ENCODE measurements at places on chromosomes 16 and 17. TPM values are rescaled to one million over a fixed set of nuclear protein-coding genes. Genes with fewer than 3 reads are reported as not detected.

DNA sequence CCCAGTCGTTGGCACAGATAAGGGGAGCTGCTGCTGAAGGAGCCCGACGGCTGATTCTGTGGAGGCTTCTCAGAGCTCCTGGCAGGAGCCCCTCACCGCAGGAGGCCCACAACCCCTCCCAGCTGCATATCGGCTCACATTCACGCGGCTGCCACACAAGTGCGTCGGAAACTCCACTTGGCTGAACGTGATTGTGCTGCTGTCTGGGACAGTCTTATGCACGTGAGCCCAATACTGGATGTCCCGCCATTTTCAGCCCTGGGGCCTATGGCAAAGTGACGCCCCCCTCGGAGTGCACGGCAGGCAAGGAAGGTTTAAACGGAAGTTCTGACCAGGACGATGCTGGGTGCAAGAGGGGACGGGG is 8.7 kb upstream of the PITPNA start:
- DNase-seq: no peak

- DNase-seq: no peak
Observed at GRCh38 chr17:72525225-72526015, 404.6 kb downstream of the SOX9 start.

DNA sequence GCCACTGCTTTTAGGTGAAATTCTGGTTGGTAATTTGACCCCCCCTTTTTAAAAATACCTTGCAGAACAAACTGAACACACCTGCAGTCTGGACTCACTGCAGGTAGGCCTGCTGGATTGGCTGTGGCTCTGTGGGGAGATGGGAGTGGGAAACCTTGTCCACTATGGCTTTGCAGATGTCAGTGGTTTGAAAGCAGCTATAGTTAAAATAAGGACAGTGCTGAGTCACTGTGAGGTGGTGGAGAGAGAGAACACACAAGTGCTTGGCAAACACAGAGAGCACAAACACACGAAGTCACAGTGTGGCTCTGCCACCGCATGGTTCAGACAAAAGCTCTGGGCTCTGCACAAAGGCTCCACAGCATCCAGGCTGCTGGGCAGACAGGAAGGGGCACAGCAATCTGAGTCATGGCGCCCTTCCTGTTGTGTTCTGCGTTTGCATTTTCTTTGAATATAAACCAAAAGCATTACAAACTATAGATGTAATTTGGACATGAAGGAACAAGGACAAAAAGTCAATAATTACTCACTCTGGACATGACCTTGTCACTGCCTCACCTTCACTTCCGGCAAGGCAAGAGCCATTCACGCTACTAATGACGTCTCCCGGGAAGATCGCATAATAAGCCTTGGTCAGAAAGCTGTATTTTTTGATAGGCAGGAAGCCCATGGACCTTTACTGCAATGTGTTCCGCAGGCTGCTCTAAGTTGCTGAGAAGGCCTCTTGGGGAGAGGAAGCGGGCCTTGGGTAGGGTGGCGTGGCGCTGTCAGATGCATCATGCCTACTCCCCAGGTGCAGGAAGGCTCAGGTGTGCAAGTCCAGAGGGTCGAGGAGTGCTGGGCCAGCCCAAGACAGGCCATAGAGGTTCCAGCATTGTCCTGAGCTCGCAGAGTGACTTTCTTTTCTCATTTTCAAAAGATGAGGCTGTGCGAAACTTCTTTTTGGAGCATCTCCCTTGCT is 60.1 kb upstream of the MED9 start:
- no peak for DNase-seq

- DNase-seq: no peak
Observed at GRCh38 chr16:74465851-74466685, 44.8 kb upstream of the CLEC18B start.

DNA sequence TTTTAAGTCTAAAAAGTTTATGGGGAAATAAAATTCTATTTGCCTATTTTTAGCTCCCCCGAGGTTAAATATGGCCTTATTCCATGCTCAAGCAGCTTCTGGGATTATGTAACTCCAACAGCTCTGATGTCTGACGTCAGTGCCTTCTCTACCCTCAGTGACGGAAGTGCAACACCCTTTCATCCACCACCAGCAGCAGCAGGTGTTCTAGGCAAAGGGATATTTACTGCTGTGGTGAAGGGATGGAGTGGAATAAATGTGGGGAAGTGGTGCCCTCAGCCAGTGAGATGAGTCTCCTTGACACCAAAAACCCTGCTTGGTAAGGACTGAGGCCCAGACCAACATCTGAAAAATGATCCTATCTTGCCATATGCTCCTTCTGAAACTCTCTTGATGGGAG is 247.4 kb downstream of the SHISA9 start:
- DNase-seq: no peak

DNA sequence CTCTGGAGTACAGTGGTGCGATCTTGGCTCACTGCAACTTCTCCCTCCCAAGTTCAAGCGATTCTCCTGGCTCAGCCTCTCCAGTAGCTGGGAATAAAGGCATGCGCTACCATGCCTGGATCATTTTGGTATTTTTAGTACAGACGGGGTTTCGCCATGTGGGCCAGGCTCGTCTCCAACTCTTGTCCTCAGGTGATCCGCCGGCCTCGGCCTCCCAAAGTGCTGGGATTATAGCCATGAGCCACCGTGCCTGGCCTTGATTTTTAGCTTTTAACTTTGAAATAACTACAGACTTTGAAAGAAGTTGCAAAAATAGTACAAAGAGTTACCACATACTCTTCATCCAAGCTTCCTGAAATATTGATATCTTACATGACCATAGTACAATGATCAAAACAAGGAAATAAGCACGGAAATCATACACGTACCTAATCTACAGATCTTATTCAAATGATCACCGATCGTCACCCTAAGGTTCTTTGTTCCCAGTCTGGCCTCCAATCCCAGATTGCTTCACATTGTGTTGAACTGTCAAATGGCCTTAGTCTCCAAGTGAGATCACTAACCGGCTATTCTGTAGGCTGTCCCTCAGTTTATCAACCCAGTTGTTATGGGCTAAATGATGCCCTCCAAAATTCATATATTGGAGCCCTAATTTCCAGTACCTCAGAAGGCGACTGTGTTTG is 18.4 kb downstream of the NPIPA1 start:
- DNase-seq: no peak

- DNase-seq: no peak
Observed at GRCh38 chr16:24686678-24687077, 42.8 kb upstream of the TNRC6A start.

DNA sequence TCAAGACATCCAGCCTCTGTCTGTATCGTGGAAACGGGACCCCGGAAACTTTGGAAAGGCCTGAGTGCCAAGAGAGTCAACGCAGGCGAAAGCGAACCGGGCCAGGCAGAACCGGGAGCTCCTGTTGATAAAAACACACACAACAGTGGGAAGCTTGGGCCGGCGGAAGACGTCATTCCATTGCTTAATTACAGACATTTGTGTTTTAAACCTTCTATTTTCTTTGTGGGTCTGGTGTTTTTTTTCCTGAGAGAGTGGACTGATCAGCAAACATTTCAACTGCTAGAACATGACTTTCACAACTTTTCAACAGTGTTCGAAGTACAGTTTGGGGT is 878 bp upstream of the RNF157 start:
- no peak for DNase-seq

DNA sequence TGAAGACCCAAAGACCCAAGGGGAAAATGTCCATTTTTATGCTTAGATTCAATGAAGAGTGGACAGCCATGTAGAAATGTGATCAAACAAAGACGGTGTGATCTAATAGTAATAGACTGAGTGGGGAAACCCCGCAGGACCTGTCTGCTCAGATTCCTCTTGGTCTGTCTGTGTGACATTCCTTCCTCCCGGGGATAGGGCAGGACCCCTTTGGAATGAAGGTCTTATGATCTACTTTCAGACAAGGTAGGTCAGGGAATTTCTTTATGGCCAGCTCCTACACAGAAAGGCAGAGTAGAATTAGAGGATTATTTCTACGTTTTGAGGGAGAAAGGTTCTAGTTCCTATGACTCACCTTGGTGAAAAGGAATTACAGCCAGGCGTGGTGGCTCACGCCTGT is 267.6 kb downstream of the STX8 start:
- no peak for DNase-seq

DNA sequence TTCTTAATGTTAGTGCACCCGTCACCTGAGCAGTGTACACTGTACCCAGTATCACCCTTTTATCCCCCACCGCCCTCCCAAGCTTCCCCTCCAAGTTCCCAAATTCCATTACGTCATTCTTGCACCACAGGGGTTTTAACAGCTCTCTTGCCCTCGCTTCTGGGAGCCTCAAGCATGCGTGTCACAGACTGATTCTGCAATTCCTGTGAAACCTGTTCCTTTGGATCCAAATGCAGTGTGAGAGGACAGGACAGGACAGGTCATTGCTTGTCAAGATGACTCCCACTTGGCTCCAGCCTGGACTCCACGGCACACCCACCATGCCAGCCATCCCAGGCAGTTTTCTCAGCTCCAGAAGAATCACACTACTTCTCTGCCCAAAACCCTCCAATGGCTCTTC is 44.1 kb downstream of the CYB5D2 start:
- no peak for DNase-seq

DNA sequence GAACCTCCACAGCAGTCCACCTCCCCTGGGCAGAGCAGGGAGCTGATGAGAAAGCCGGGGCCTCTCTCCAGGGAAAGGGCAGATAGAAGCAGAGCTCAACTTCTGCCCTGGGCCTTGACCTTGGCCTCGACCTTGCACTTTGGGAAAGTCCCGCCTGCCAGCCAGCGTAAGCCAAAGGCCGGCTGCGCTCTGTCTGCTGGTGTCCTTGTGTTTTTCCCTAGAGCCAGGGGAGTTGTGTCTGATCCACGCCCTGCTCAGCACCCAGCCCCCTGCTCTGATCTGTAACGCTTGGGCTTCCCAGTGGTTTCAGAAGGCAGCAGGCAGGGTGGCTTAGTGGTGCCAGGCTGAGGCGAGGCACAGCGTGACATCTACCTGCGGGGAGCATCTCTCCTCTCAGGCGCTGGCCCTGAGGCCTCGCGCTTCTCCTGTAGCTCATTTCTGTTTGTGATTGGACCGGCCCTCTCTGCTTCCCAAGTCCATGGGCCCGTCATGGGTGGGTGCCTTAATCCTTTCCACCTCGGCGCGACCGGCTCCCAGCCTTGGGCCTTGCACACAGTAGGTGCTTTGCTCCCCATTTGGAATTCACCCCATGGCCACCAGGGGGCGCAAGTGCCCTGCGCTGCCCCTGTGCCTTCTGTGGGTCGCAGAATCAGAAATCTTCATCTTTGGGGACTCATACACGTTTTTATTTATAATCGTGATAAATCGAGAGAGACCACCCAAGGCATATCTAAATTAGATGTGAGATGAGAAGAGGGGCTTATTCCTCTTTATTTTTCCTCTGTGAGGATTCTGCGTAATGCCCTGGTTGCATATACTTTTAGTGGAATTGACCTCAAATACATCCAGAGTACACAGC is 24.2 kb downstream of the SGSH start:
- DNase-seq: no peak

DNA sequence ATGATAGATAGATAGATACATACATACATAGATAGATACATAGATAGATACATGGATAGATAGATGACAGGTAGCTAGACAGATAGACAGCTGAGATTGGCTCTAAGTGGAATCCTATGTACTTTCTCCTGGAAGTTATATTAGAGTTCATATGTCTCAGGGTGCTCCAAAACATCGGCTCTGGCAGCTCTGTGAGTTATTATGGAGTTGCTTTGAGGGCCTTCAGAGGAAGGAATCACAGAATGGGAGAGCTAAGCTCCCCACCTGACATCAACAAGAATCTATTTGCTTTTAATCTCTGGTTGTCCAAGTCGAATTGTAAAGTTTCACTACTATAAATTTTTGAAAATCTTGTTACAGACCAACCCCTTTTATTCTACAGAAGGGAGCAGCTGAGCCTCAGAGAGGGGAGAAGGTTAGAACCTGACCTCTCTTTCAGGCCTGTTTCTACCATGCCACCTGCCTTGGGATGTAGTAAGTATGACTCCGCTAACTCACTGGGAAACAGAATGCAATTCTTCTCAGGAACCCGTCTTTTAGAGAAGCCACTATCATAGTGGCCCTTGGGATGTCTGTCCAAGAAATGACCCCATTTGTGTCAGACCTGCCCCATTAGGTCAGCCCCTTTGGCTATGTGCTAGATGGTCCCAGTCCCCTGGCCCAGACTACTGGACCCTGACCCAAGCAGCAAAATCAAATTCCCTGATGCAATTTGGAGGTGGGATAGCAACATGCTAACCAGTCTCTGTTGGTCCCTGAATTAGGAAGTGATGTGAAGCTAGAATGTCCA is 18.3 kb downstream of the GP2 start:
- DNase-seq: no peak

- no peak for DNase-seq
Observed at GRCh38 chr16:28923652-28924398, 1.2 kb downstream of the RABEP2 start.

DNA sequence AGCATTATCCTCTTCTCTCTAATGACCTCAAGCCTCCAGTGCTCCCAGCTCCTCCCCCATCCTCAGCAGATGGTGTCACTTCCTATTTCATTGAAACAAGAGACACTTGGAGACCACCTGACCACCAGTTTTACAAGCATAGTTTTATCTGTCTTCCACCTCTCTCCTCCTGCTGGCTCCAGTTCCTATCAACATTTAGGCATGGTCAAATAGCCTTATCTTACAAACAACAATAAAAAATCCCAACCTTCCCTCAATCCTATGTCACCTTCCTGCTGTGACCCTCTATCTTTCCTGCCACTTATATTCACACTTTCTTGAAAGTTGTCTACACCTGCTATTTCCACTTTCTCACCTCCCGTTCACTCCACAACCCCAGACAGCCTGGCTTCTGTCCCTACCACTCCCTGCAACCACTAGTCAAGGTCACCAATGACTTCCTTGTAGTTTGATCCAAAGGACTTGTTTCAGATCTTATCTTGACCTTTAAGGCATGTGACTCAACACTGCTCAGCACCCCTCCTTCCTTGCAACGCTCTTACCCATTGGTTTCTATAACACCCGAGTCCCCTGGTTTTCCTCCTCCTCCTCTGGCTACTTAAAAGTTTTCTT is 4.3 kb upstream of the NTN1 start:
- DNase-seq: no peak

DNA sequence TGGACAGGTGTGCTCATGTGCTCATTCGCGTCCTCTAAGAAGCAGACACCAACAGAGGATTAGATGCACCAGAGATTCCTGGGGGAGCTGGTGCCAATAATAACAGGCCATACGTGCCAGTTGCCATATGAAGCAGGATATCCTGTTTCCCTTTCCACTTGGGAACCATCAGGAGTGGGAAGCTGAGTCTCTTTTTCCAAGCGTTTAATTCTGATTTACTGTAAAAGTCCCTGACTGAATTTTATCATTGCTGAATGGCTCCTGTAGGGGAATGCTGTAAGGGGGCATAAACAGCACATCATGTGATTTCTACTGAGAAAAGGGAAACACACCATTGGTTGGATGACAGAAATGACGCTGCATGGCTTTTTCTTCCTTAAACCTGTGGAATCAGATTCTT is 113.3 kb downstream of the IRF8 start:
- DNase-seq: no peak

GRCh38 chr17:68288375-68288774 is 2.6 kb downstream of the SLC16A6 start:
- DNase-seq: no peak

- DNase-seq: no peak
Observed at GRCh38 chr16:381789-382717, at the start of gene PGAP6. Gene PGAP6, minus strand, starts transcription at chr16:381978. Its CDS starts 157 bp downstream, at chr16:381821.

CAVIN1 gene
- total RNA-seq: 184 TPM

CTCF gene
- 25.9 TPM for total RNA-seq

VMO1 gene
- not detected for total RNA-seq

TP53TG3 gene
- not detected for total RNA-seq

ZNF469 gene
- total RNA-seq: 0.72 TPM

MMP15 gene
- total RNA-seq: 36.0 TPM

GABARAP gene
- total RNA-seq: 298 TPM
